Mucosa of descending colon (tissue), 3 donors: ENCODE measurements at places on chromosomes 6 and 20. TPM values are rescaled to one million over a fixed set of nuclear protein-coding genes. Genes with fewer than 3 reads are reported as not detected.
A peak's percentile ranks its signal among the peaks of the same experiment; 100 is the strongest.

DNA sequence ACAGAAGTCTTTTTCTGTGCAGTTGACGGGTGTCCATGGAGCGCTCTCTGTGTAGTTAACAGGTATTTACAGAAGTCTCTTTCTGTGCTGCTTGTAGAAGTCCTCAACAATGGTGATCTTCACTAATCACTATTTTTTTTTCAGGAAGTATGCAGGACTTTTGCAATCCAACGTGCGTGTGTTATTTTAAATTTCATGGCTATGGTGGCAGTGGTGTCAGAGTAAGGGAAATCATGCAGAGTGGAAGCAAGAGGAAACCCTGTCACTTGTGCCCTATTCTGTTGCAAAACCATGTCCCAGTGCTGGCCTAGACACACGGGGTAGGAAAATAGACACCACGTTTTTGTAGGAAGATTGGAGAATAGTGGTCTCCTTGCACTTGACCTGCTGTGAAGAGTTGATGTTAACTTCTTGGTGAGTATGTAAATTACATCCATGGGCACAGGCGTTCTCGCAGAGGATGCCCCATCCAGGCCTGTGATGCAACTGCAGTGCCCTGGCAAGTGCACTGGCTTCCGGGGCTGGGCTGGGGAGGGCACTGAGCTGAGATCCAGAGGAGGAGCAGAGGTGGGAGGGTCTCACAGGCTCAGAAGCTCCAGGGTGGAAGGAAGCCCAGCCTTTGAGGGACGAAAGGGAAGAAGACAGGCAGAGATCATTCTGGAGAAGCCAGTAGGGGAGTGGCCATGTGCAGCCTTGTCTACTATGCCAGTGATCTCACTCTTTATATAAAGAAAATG lies 146.5 kb downstream of the SYCP2 start:
- DNase-seq: no peak

The GPR6 gene
- not detected for total RNA-seq

DNA sequence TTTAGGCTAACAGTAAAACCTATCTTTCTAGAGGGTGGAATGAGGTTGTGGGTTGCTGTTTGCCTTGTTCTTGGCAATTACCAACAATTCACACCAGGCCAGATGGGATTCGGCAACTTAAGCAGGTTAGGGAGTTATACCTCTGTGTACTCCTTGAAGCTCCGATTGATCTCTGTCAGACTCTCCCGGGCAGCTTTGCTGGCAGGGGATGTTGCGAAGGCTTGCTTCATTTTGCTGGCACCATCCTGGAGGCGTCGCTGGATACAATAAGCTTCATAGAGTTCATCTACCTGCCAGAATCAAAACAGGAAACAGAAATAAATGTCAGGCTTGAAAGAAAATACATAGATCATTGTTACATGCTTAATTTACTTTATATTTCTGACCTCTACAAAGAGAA lies 66.4 kb upstream of the ARMH2 start:
- no peak for DNase-seq

The SMOC2 gene
- total RNA-seq: 18.8 TPM

- DNase-seq: no peak
Observed at GRCh38 chr6:110720066-110720465, 95.2 kb downstream of the CDK19 start.

The PNLDC1 gene
- not detected for total RNA-seq

The OPN5 gene
- total RNA-seq: not detected

The BPIFA1 gene
- not detected for total RNA-seq

- no peak for DNase-seq
Observed at GRCh38 chr6:45724511-45724910, 291.1 kb downstream of the CLIC5 start.

The KCNQ2 gene
- not detected for total RNA-seq

DNA sequence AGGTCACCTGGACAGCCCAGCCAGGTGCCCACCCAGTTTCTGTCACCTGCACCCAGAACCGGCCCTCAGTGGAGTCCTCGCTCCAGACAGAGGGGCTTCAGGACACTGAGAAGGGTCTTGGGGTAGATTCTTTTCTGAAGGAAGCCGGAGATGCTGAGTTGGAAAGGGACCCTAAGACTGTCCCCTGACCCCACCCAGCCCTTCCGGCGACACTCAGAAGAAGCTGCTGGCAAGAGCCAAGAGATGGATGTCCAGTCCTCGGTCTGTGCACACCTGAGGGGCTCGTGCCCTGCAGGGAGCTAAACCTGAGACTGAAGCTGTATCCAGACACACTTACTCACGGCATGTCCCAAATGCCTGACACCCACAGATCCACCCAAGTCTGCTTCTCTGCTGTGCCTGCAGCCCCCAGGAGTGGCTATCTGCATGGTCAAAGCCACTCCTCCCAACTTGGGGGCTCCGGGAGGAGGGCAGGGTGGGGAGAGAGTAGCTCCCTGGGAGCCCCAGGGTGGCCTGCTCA lies 20.2 kb downstream of the NTSR1 start:
- DNase-seq: no peak

DNA sequence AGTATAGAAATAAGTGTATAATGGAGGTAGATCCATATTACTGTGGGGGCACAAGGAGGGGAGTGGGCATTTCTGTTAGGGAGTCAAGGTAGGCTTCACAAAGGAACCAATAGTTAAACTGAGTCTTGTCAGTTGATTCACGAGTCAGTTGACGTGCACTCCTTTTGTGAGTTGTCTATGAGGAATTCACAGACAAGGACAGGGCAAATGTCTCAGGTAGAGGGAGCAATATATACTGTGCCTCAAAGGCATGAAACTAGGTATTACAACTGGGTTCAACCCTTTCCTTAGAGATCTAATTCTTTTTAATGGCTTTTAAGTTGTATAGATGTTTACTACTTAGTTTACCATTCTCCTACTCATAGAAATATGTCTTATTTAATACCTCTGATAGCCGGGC lies 11.0 kb downstream of the TMEM14C start:
- DNase-seq: no peak

DNA sequence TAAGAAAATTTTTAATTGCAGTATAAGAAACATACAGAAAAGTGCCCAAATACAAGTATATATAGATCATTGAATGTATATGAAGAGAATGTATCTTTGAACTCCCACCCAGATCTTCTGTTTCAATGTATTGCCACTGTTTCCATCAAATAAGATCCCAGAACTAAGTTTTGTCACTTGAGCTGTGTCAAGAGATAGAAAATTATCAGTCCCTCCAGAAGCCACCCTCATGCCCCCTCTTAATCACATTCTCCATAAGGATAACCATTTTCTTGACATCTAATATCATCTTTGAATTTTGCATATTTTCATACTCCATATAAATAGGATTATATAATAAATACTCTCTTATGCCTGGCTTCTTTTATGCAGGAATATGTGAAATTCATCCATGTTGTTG lies 20.3 kb downstream of the GPX5 start:
- no peak for DNase-seq

GRCh38 chr6:89024456-89024855 lies 56.1 kb upstream of the PNRC1 start:
- DNase-seq: no peak

DNA sequence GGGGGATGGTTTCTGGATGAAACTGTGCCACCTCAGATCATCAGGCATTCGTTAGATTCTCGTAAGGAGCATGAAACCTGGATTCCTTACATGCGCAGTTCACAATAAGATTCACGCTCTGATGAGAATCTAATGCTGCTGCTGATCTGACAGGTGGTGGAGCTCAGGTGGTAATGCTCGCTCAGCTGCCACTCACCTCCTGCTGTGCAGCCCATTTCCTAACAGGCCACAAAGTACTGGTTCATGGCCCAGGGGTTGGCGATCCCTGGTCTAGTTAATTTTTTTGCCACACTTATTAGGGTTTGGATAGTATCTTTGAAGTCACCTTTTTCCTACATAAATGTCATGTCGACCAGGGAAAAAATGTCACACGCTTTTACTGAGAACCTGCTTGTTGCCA lies 96.8 kb upstream of the MLIP start:
- DNase-seq: no peak

The COL12A1 gene
- 6.1 TPM for total RNA-seq

DNA sequence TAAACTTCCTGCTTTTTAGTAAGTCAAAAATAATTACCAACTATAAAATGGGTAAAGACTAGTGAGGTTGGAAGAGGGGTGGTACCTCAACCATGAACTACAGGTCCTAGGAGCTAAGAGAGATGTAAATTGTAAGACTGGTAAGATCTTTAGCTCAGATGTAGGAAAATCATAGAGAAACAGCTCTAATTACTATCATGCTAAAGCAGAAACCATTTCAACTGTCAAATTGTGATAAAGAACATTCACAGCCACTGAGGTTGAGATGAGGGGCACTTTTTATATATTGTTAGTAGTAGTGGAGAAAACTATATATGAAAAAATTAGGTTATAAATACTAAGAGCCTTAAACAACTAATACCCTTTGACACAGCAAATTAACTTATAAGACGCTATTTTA lies 20.0 kb downstream of the CDK19 start:
- no peak for DNase-seq

The MEI4 gene
- not detected for total RNA-seq

DNA sequence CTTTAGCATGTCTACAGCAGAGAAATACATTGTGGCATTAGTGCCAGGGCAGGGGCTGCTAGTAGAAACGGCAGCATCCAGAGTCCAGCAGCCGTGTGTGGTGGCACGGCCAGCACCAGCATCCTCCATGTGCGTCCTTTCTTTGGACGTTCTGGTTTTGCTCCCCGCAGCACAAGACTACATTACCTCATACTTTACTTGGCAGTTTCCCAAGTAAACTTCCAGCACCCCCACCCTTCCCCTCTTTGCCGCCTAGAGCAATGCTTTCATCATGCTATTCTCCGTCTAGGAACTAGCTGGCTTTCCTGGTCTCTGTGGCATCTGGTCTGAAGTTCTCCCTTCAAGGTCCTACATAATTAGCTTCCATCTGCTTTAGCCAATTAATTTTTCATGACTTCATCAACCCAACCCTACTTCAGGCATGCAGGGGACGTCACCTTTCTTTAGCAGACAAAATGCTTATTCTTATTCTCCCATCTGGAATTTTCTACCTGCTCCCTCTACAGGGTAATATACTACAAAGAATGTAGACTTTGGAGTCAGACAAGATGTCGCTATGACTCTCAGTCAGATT lies 67.6 kb downstream of the BLOC1S5 start:
- no peak for DNase-seq

The SLC17A5 gene
- total RNA-seq: 53.0 TPM

- no peak for DNase-seq
Observed at GRCh38 chr6:85866758-85867401, 224.2 kb upstream of the SYNCRIP start.

GRCh38 chr6:3748208-3749066 lies 3.1 kb downstream of the PXDC1 start:
- DNase-seq: peak; percentile 68

The MACROD2 gene
- 6.4 TPM for total RNA-seq

DNA sequence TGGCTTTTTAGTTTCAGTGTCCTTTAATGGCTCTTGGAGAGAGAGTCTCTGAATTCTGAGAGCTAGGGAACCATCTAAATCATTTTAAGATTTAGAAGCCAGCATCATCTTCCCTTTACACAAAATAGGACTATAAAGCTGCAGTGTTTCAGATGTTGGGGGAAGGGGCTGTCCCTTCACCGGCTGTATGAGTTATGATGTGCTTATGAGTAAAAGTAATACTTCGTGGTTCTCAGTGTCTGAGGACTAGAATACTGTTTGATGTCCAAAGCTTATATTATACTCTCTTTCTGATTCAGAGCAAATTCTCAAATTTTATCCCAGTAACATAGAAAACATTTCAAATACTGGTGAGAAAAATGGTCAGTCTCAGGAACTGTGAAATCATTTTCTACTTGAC lies 63.5 kb upstream of the FAM8A1 start:
- DNase-seq: no peak

DNA sequence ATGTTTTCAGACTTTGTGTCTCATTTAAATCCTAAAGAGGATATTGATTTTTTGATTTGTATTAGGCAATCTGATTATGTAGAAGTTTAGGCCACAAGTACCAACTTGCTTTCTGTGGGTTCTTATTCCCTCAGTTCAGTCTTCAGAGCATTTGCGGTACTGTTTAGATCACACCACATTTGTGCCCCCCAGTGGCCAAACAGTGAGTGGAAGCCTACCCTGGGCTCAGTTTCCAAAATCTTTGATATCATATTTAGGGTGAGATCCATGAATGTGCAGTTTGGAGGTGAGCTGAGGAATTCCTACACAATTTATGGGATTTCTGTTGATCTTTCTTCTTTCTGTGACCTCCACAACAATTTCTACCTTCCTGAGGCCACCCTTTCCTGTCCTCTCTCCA lies 92.3 kb upstream of the FUT9 start:
- peak; percentile 15 for DNase-seq

The SRMS gene
- 0.27 TPM for total RNA-seq

DNA sequence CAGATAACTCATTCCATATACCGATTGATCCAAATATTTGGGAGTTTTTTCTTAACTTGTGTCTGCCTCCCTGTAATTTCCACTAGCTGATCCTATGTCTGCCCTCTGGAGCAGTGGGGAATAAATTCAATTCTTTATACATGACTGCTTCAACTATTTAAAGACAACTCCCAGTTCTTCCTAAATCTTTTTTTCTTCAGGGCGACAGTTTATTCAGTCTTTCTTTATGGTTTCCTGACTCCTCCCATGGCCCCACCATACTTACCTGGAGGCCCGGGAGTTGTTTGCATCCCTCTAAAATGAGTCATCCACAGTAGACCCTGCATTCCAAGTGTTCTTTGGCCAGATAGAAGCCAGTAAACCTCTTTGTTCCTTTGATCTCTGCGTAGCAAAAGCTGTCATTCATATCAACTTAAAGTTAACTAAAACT lies 73.6 kb downstream of the LCA5 start:
- no peak for DNase-seq

- DNase-seq: peak; percentile 72
Observed at GRCh38 chr20:34705397-34706301, 1.5 kb downstream of the TP53INP2 start.

DNA sequence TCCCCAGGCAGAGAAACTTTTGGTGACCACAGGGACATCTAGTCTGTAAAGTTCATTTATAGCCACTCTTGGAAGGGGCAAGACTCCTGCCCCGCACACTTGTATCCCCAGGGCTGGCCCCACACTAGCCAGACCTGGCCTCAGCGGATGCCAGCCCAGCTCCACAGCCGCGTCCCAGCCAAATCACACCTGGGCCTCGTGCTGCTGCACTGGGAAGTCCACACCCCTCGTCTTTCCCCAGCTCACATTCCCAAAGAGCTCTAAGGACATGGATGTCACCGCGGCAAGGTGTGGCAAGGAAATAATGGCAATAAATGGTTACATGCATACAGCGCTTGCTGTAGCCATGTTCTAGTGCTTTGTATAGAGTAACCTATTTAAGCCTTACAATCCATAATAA lies 8.6 kb downstream of the IP6K3 start:
- no peak for DNase-seq

GRCh38 chr6:105836889-105837288 lies 249.2 kb upstream of the PRDM1 start:
- no peak for DNase-seq

The SNAI1 gene
- 4.5 TPM for total RNA-seq

The MRAP2 gene
- 2.4 TPM for total RNA-seq

The MMP24 gene
- 0.24 TPM for total RNA-seq

DNA sequence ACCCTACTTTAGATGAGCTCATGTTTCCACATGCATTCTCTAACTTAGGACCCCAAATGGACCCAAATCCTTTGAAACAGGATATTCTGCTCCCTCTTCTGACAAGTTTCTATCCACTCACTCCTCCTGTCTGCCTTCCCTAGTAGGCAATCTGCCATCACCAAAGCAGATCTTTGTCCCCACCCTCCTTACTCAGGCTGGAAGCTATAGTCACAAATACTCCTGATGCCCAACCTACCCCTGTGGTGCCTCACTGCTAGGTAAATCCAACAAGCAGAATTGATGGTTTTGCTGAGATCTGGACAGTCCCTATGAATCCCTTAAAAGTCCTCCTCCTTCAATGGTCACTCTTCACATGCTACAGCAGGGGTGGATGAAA lies 21.7 kb downstream of the ELOVL5 start:
- no peak for DNase-seq

The LY6G5C gene
- total RNA-seq: 2.1 TPM

- DNase-seq: no peak
Observed at GRCh38 chr6:150783813-150784212, 81.7 kb upstream of the MTHFD1L start.
